Activated CD8-positive, alpha-beta T cell treated with anti-CD3 and anti-CD28 coated beads, Interleukin-2, amount 10 ng/mL, durations not matched to agents 7 days and 5 days (primary cell): ENCODE measurements at places on chromosomes 1 and 21. TPM values are rescaled to one million over a fixed set of nuclear protein-coding genes. Genes with fewer than 3 reads are reported as not detected.

DNA sequence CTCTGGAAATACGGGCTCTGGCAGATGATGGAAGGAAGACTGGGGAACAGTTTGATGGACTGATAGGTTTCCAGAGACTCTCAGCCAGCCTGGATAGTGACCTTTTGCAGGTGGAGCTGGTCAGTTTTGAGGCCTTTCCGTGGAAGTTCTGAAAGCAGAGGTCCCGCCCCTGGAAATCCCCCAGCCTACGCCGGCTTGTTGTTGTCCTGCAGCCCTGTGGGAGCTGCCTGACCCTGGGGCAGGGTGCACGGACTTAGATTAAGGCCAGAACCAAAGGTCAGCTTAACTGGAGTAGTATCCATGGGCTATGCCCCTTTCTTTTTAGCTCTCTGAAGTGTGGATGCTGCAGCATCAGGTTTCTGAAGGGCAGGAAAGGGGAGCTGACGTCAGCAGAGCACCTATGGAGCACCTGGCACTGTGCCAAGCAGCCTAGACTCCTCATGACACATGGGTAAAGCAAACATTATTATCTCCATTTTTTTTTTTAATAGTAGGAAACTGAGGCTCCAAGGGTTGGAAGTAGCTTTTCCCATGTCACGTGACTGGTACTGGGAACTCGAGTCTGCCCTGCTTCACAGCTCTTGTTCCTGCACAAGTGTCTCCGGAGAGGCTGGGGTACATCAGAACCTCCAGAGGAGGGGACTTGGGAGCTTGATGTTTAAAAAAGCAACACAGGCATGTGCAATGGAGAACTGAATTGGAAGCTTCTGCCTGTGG, 38.5 kb downstream of the IER5 start:
- peaks cover 3% of the 10 kb centered on the region for H3K27me3 ChIP-seq
- peaks cover 56% of the 10 kb centered on the region for H3K4me1 ChIP-seq
- no peak for DNase-seq
- no peak overlapping the region for H3K4me3 ChIP-seq
- no peak overlapping the region for H3K27ac ChIP-seq
- no peaks in the 10 kb centered on the region for H3K36me3 ChIP-seq

DNA sequence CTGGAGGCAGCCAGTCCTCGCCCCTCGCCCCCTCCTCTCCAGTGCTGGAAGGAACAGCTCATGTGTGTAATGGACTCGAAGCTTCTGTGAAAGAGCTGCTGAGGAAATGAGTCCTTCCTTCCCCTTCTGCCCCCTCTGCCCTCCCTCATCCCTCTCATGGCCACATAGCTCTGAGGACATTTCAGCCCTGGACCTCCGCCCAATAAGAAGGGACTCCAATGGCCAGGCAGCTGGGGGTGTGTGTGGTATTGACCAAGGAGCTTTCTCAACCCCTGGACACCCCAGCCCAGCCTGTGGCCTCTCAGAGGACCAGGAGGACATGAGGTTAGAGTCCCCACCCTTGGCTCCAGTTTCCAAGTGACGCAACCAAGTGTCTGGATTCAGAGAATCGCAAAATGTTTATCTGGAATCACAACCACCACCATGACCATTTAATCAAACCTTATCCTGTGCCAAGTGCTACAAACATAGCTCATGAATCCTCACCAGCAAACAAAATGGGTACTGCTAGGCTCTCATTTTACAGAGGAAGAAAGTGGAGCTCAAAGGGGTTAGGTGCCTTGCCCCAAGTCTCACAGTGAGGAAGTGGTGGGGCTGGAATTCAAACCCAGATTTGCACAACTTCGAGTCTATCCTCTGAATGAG, 47.8 kb upstream of the ECE1 start:
- H3K36me3 ChIP-seq, result peaks cover 32% of the 10 kb centered on the region
- H3K4me1 ChIP-seq, result peaks cover 95% of the 10 kb centered on the region
- H3K27ac ChIP-seq, result peak overlapping the region; percentile 34
- DNase-seq, result no peak

DNA sequence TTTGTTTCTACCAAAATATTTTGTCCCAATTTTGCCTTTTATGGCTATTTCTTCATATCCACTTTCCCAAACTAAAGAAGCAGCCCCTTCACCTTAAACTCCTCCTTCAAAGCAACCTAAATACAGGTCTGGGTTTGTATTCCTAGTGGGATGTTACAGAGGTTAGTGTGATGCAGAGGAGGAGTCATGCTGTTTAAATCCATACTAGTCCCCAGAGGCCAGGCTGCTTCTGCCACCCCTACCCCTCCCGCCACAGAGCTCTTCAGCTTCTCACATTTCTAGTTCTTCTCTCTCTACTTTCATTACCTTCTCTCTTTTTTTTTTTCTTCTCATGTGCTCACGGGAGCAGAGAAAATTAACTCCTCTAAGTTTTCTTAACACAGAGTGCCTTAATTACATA, 29.3 kb downstream of the SELL start:
- no peaks in the 10 kb centered on the region for H3K27me3 ChIP-seq
- no peak overlapping the region for H3K4me3 ChIP-seq
- H3K4me1 ChIP-seq, result peaks cover 41% of the 10 kb centered on the region
- no peaks in the 10 kb centered on the region for H3K36me3 ChIP-seq
- H3K27ac ChIP-seq, result peak overlapping the region; percentile 37

GRCh38 chr1:186770421-186770820, 58.3 kb upstream of the PLA2G4A start:
- no peak overlapping the region for H3K27ac ChIP-seq
- no peaks in the 10 kb centered on the region for H3K27me3 ChIP-seq
- H3K4me3 ChIP-seq, result no peak overlapping the region
- DNase-seq, result no peak
- no peaks in the 10 kb centered on the region for H3K36me3 ChIP-seq
- no peaks in the 10 kb centered on the region for H3K4me1 ChIP-seq

DNA sequence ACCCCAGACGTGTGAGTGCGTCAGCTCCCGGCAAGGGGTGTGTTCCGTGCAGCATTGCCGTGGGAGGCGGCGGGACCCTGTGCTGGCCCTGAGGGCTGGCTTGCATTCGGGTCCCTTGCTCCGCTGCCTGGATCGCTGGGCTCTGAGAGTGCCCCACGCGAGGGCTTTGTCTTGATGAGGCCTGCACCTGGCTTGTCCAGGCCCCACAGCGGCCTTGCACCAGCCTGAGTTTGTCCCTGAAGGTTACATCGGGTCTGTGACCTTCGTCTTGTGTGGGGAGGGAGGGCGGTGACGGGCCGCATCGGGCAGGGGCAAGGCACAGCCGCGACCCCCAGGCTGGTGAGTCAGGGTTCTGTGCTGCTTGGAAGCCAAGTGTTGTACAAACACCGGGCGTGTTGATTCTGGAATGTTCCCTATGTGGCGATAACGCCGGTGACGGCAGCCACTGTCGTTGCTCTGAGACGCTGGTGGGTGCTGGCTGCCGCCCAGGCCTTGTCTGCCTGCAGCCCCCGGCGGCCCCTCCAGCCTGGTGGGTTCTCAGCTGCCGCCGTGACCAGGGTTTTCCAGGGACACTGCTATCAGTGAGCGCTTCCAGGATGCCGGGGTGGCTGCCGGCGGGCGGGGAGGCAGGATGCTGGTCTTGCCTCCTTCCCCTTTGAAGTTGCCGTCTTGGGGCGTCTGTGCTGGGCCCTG, 42.9 kb downstream of the SLX9 start:
- no peak for DNase-seq
- H3K4me3 ChIP-seq, result no peak overlapping the region
- H3K4me1 ChIP-seq, result no peaks in the 10 kb centered on the region
- peaks cover 2% of the 10 kb centered on the region for H3K36me3 ChIP-seq
- no peak overlapping the region for H3K27ac ChIP-seq

DNA sequence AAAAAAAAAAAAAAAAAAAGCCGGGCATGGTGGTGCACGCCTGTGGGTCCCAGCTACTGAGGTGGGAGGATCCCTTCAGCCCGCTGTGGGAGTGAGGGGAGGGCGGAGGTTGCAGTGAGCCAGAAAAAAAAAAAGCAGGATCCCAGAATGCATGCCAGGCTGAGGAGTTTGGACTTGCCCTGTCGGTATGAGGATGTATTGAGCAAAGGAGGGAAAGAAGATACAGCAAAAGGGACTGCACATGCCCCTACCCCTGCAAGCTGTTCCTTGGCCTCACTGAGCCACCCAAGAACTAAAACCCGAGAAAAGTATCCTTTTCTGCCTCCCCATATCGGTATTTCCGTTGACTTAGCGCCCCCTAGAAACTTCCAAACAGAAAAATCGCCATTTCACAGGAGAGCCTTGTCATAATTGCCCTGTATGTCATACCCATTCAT, 1.3 kb upstream of the GPATCH4 start:
- peak overlapping the region; percentile 16 for H3K4me3 ChIP-seq
- peaks cover 40% of the 10 kb centered on the region for H3K4me1 ChIP-seq
- peaks cover 3% of the 10 kb centered on the region for H3K27me3 ChIP-seq
- peaks cover 19% of the 10 kb centered on the region for H3K36me3 ChIP-seq
- H3K27ac ChIP-seq, result no peak overlapping the region
- peak; percentile 37 for DNase-seq

DNA sequence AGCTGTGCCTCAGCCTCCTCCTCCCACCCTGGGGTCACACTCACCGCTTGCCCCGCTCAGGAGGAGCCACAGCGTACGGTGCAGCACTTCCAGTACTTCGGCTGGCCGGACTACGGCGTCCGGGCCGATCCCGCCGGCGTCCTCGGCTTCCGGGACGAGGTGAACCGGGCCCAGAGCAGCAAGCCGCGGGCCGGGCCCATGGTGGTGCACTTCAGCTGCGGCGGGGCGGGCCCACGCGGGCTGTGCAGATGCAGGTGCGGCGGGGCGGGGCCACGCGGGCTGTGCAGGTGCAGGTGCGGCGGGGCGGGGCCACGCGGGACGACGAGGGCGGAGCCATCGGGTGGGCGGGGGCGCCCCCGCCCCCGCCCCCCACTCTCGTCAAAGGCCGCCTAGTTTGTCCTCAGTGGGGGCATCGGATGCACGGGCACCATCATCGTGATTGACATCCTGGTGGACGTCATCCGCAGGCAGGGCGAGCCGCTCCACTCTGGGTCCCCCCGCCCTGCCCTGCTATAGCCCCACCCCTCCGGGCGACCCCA, 5.5 kb downstream of the RNF223 start:
- H3K4me3 ChIP-seq, result peak overlapping the region; percentile 78
- DNase-seq, result peak; percentile 73
- peaks cover 20% of the 10 kb centered on the region for H3K4me1 ChIP-seq
- no peaks in the 10 kb centered on the region for H3K27me3 ChIP-seq

DNA sequence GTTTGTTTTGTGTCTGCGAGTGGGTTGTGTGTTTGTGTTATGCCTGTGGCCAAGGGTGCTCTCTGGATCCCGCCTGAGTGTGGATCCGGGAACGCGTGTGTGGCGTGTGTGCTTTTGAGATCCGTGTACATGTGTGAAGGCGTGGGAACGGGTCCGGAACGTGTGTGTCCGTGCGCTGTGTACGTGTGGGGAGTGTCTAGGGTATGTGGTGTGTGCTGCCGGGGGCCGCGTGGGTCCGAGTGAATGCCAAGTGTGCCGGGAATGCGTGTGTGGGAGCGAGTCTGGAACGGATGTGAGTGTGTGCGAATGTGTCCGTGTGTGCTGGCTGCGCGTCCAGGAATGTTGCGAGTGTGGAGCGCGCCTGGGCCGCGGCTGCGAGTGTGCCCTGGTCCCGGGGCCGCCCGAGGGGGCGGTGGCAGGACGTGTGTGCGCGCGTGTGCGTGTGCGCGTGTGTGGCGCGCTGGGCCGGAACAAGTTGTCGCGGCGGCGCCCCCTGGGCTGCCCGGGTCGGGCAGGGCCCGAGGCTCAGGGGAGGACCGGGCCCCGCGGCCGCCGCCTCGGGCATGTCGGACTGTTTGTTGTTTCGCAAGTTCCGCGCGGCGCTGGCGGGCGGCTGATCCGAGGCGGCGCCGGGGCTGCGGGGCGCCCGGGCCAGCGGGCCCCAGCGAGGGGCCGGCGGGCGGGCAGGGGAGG, 953 bp downstream of the PTPRU start:
- no peak overlapping the region for H3K27ac ChIP-seq
- H3K36me3 ChIP-seq, result no peaks in the 10 kb centered on the region
- peak overlapping the region; percentile 38 for H3K4me3 ChIP-seq
- H3K27me3 ChIP-seq, result peaks cover 57% of the 10 kb centered on the region
- DNase-seq, result no peak

The KCNE1 gene
- total RNA-seq, result 0.26 TPM

The FCRL1 gene
- not detected for total RNA-seq

The PDZK1IP1 gene
- total RNA-seq, result not detected

The CGN gene
- total RNA-seq, result 0.82 TPM

The METTL18 gene
- 10.2 TPM for total RNA-seq

The TIAM1 gene
- total RNA-seq, result 41.5 TPM

The CRYBG2 gene
- total RNA-seq, result 7.6 TPM
